Fibroblast of upper back skin (primary cell): ENCODE measurements at places on chromosomes 16 and 17.
A peak's percentile ranks its signal among the peaks of the same experiment; 100 is the strongest.

GRCh38 chr17:83152745-83153611 lies 73.6 kb downstream of the METRNL start:
- DNase-seq = no peak

DNA sequence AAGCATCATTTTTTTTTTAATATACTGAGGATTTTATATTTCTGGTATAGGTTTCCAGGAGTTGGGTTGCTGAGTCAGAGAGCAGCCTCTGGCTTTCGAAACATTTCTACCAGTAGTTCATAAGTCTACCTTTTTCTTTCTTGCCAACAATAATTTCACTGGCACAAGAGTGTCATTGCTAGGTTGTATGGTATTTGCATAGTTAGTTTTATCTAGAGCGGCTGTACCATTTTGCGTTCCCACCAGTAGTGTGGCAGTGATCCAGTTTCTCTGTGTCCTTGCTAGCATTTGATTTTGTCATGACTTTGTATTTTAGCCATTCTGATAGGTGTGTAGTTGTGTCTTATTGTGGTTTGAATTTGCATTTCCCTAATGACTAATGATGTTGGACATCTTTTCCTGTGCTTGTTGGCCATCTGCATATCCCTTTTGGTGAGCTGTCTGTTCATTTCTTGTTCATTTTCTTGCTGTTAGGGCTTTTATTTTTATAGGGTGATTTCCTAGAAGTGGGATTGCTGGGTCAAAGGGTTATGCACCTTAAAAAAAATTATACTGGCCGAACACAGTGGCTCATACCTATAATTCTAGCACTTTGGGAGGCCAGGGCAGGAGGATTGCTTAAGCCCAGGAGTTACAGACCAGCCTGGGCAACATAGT lies 39.9 kb downstream of the SNX29 start:
- DNase-seq = peak; percentile 70

DNA sequence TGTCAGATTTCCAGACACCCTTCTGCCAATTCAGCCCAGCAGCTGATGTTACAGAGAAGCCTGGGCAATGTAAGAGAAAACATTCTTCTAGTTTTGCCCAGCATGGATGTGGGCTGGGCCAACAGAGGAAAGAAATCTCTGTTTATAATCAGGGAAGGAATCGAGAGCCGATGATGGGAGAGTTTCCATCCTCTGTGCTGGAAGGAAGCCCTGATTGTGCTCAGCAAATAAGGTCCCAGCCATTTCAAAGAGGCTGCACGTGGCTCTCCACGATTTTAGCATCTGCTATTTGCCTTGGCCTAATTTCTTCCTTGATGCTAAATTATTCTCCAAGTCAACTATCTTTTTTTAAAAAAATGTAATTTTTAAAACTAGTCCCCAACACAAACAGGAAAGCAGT lies 70.0 kb downstream of the IRX6 start:
- DNase-seq = no peak

DNA sequence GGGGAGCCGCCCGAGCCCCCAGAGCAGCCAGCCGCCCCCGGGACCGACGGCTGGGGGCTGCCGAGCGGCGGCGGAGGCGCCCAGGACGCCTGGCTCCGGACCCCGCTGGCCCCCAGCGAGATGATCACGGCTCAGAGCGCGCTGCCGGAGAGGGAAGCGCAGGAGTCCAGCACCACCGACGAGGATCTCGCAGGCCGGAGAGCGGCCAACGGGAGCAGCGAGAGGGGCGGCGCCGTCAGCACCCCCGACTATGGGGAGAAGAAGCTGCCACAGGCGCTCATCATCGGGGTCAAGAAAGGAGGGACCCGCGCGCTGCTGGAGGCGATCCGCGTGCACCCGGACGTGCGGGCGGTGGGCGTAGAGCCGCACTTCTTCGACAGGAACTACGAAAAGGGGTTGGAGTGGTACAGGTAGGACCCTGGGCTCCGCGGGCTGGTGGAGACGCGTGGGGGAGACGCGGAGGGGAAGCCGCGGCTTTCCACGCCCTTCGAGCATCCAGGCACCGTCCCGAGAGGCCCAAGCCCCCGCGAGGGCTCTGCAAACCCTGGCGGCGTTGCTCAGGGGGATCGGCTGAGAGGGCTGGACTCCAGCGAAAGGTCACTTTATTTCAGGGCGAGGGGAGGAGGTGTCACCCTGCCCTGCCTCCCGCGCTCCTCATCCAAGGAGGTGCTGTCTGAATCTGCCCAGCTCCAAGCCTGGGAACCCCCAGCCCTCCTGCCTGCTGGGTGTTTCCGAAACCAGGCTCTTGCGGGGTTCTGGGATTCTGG lies 1.2 kb downstream of the HS3ST4 start:
- DNase-seq = no peak

GRCh38 chr16:21645261-21645721 lies 7.1 kb downstream of the IGSF6 start:
- no peak for DNase-seq

- DNase-seq = no peak
These were observed 15.9 kb upstream of the PECAM1 start for GRCh38 chr17:64406321-64407200.

DNA sequence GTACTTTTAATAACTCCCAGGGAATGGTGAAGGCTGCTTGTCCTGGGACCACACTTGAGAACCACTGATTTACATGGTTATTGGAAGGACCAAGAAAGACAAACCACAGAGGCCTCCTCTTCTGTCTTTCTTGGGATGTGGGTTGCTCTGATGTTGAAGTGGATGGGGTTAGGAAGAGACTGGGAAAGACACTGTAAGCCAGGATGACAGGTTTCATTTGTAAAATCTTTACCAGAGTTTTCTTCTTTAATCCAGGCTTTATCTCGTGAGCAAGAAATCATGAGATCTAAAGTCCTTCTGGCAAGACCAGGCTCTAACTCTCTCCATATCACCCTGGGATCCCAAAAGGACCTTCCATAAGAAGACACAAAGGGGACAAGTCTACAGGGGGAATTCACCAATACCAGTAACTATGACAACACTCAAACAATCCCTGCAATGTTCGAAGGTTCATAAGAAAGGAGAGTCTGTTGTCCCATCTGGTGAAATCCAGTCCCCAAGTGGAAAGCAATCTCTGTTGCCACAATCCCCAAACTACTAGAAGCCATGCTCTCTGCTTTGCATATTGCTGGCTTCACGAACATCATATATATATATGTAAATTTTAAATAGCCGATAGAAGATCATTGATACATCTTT lies 44.8 kb upstream of the CDRT4 start:
- no peak for DNase-seq

DNA sequence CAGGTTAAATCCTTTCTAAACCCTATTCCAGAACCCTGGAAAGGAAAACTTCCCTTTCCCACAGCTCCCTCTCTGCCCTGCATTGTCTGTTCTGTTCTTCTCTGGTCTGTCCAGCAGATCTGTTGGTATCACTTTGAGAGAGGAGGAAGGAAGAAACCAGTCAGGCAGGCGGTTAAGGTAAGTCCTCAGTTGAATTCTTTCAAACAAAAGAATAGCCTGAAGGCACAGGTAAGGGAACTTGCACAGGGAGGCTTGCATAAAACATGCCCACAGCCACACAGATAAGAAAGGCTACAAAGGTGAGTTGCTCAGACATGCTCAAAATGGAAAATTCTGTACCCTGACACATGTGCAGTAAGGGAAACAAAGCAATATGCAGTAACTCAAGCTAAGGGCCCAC lies 595.7 kb upstream of the CDH5 start:
- no peak for DNase-seq

- DNase-seq = no peak
These were observed 146.4 kb downstream of the IRX3 start for GRCh38 chr16:54140057-54140787.
